ENCODE measurements at places on chromosomes 1 and 21. TPM values are rescaled to one million over a fixed set of nuclear protein-coding genes. Genes with fewer than 3 reads are reported as not detected.

GBP4 gene
- 27.4 TPM for total RNA-seq

S100A16 gene
- 45.0 TPM for total RNA-seq

- H3K27ac ChIP-seq: peak overlapping the region; percentile 96
- H3K36me3 ChIP-seq: peaks cover 16% of the 10 kb centered on the region
- peaks cover 48% of the 10 kb centered on the region for H3K4me1 ChIP-seq
- DNase-seq: no peak
- no peak overlapping the region for H3K4me3 ChIP-seq
- H3K27me3 ChIP-seq: no peaks in the 10 kb centered on the region
Measured at GRCh38 chr1:150972417-150972940, 2.2 kb downstream of the CERS2 start.

DNA sequence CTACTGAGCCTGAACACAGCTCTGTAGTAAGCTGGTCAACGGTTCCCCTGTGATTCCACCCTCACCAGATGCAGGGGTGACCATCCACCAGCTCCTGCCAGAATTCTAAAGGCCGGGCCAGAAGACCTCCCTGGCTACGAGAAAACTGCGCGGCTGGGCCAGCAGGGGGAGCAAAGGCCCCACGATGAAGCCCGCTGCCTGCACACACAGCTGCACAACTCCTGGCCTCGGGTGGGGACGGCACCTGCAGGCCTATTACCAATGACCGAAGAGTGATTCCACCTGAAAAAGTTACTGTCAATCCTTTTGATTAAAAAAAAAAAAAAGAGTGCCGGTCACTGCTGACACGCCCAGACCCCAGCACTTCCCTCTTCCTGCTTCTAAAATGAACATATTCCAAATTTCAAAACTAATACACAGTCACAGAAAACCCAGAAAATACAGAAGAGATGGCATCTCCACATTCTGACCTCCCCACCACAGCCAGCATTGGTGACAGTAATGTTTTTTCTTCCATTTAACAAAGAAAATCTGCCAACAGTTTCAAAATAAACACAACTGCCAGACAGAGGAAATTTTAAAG is 49.8 kb upstream of the RIPK4 start:
- H3K4me1 ChIP-seq: no peaks in the 10 kb centered on the region
- H3K27ac ChIP-seq: no peak overlapping the region
- no peaks in the 10 kb centered on the region for H3K27me3 ChIP-seq

LRRC38 gene
- total RNA-seq: not detected

DNA sequence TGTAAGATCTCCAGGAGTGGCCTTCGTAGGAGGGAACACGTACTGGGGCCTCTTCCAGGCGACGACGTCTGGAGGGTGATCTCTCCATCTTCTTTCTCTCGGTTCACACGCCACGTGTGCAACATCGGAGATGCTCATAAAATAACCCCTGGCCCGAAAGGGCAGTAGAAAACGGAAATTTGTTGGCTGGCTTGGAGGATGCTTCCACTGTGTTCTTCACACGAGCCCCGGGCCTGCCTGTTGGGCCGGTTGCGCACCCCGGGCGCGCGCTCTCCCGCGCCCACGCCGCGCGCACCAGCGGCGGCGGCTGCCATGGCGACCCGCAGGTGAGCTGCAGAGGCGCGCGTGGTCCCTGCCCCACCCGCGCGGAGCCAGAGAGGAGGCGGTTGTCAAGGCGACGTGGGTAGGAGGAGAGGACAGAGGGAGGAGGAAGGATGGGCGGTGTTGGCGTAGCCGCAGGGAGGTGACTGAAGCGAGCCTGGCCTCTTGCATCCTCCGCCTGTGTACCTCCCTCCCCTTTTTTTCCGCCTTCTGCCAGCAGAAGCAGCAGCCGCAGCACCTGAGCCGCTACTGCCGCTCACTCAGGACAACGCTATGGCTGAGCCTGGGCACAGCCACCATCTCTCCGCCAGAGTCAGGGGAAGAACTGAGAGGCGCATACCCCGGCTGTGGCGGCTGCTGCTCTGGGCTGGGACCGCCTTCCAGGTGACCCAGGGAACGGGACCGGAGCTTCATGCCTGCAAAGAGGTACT is at the start of gene ELAPOR1:
TSS of gene ELAPOR1 (plus strand) at position 526 of the 752 bp plus-strand sequence. CDS start at position 595, 69 bp downstream.
- H3K27me3 ChIP-seq: no peaks in the 10 kb centered on the region
- no peaks in the 10 kb centered on the region for H3K36me3 ChIP-seq
- H3K27ac ChIP-seq: no peak within 1 kb of the TSS

DNA sequence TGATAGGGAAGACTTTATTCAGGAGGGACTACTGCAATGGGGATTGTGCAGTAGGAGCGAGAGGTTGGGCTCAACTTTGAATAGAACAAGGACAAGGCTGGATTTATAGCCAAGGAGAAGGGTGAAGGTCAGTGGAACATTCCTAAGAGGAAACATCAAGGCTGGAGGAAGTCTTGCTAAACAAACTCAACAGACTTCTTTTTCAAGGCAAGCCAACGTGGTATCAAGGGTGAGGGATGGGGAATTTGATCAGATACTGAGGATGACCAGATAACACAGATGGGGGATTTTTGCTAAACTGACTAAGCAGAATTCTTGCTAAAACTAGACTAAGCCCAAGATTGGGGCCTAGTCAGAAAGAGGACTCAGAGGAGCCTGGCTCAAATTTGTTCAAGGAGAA is 107.3 kb downstream of the DUSP10 start:
- DNase-seq: no peak
- no peak overlapping the region for H3K27ac ChIP-seq

KCNE2 gene
- not detected for total RNA-seq

DNA sequence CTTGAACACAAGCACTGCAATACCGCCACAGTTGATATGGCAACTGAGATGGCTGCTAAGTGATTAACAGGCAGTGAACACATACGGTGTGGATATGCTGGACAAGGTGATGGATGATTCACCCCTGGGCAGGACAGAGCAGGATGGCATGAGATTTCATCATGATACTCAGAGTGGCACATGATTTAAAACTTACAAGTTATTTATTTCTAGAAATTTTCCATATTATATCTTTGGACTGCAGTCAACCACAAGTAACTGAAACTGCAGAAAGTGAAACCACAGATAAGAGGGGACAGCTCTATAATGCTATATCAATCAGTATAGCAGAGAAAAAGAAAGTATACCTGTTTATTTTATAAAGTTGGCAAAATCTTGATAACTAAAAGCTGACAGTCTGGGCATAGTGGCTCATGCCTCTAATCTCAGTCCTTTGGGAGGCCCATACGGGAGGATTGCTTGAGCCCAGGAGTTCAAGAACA is 47.9 kb downstream of the PHACTR4 start:
- peak overlapping the region; percentile 17 for H3K27ac ChIP-seq
- peak overlapping the region; percentile 18 for H3K4me3 ChIP-seq
- no peaks in the 10 kb centered on the region for H3K27me3 ChIP-seq
- peaks cover 10% of the 10 kb centered on the region for H3K4me1 ChIP-seq
- H3K36me3 ChIP-seq: no peaks in the 10 kb centered on the region
- DNase-seq: no peak

- H3K36me3 ChIP-seq: no peaks in the 10 kb centered on the region
Measured at GRCh38 chr1:59006932-59007331, 223.1 kb upstream of the JUN start.

CCDC27 gene
- not detected for total RNA-seq

GRCh38 chr1:27136236-27136551 is 18.7 kb downstream of the SLC9A1 start:
- peak; percentile 56 for DNase-seq
- H3K36me3 ChIP-seq: no peaks in the 10 kb centered on the region
- H3K27ac ChIP-seq: peak overlapping the region; percentile 86
- no peak overlapping the region for H3K4me3 ChIP-seq
- no peaks in the 10 kb centered on the region for H3K27me3 ChIP-seq

DNA sequence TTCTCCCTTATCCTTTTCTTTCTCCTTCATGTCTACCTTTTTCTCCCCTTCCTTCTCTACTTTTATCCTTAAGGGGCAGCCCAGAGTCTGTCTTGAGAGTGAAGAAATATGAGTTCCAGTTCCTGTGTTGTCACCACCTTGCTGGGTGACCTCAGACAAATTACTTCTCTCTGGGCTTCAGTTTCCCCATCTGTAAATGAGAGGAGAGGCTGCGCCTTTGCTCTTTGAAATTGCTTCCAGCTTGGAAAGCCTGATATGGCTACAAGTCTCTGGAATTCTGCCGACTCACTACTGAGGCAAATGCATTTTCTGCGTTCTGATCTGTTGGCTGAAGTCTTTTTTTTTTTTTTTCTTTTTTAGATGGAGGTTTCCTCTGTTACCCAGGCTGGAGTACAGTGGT is 119.2 kb downstream of the SYF2 start:
- no peak overlapping the region for H3K4me3 ChIP-seq
- H3K27ac ChIP-seq: no peak overlapping the region
- no peak for DNase-seq
- H3K36me3 ChIP-seq: no peaks in the 10 kb centered on the region
- H3K27me3 ChIP-seq: no peaks in the 10 kb centered on the region
- no peaks in the 10 kb centered on the region for H3K4me1 ChIP-seq

- H3K4me1 ChIP-seq: peaks cover 25% of the 10 kb centered on the region
- no peaks in the 10 kb centered on the region for H3K27me3 ChIP-seq
- no peaks in the 10 kb centered on the region for H3K36me3 ChIP-seq
- no peak overlapping the region for H3K27ac ChIP-seq
Measured at GRCh38 chr1:162222014-162222413, 152.5 kb downstream of the NOS1AP start.

DNA sequence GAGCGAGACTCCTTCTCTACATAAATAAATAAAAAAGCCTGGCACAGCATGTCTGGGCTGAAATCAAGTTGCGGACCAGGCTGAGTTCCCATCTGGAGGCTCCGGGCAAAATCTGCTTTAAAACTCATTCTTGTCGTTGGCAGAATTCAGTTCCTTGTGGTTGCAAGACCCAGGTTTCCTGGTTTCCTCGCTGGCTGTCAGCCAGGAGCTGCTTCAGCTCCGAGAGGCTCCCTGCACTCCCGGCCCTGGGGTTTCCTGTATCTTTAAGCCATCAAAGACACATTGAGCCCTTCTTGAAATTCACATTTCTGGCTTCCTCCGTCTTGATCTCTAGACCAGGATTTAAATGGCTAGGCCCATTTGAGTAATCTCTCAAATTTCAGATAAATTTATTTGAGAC is 20.6 kb upstream of the SCCPDH start:
- H3K36me3 ChIP-seq: no peaks in the 10 kb centered on the region
- no peaks in the 10 kb centered on the region for H3K27me3 ChIP-seq
- peak; percentile 61 for DNase-seq
- no peak overlapping the region for H3K27ac ChIP-seq

DNA sequence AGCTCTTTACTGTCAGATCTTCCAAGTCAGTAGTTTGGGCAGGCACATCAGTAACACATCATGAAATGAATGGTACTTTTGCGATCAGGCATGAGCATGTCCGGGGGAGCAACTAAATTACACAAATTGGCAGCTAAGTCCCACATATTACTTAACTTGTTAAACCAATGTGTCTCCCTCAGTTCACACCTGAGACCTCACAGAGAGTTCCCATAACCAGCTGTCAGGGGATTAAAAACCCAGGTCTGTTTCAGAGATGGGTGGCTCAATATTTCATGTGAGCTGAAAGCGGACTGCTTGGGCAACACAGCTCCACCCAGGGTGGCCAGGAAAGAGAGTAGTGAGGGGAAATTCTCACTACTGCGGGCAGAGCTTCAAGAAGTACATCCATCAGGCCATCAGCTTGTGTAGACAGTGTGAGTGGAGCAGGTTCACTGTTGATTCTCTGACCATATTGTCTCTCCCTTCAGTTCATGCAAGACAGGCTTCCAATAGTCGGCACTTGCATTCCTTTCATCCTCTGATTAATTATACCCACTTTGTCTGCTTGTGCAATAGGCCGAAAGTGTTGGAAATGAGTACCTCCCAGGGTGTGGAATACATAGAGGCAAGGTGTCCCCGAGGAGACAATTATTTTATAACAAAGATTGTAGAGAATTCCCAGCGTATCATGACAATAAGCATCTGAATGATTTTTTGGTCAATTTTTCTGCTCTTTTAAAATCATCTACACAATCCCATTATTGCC is 139.9 kb downstream of the PTGER3 start:
- H3K4me3 ChIP-seq: no peak overlapping the region
- no peaks in the 10 kb centered on the region for H3K4me1 ChIP-seq
- no peak overlapping the region for H3K27ac ChIP-seq
- no peaks in the 10 kb centered on the region for H3K36me3 ChIP-seq
- DNase-seq: no peak
- H3K27me3 ChIP-seq: no peaks in the 10 kb centered on the region

ENAH gene
- 53.0 TPM for total RNA-seq

FMN2 gene
- total RNA-seq: 0.76 TPM

- no peak overlapping the region for H3K27ac ChIP-seq
- H3K36me3 ChIP-seq: no peaks in the 10 kb centered on the region
- H3K4me1 ChIP-seq: no peaks in the 10 kb centered on the region
- no peak overlapping the region for H3K4me3 ChIP-seq
- DNase-seq: no peak
- no peaks in the 10 kb centered on the region for H3K27me3 ChIP-seq
Measured at GRCh38 chr1:79929356-79929755, 922.8 kb upstream of the ADGRL4 start.

DNA sequence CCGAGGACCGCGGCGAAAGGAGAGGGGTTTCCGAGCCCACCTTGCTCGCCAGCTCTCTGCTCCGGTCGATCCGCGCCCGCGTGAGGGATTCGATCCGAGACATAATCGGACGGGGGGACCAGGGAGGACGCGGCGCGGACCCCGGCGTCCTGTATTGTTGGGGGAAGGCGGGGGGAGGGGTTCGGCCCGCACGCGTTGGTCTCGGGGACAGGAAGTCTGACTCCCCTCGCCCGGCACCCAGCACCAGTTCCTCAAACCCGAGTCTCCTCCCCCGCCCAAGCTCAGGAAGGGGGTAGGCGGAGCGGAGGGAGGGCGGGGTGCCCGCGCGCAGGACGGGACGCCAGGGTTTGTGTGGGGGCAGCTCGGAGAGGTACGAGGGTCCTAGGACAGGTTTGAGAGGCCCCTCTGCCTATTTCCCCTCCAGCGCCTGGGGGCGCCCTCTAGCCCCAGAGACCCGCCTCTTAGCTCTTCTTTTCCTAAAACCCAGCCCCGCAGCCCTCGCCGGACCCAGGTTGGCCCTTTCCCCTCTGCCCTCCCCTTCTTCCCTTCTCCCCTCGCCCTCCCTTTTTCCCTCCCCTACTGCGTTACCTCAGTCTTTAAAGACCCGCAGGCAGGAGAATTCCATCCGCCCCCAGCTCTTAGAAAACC is at the start of gene ARHGEF2:
TSS of gene ARHGEF2 (minus strand) at position 223 of the 648 bp plus-strand sequence. CDS start at position 103, 120 bp downstream.
- peak; percentile 93 for DNase-seq
- H3K27ac ChIP-seq: peak within 1 kb of the TSS; percentile 100
- peaks cover 68% of the 10 kb centered on the region for H3K4me1 ChIP-seq
- H3K36me3 ChIP-seq: no peaks in the 10 kb centered on the region

NCAM2 gene
- 2.1 TPM for total RNA-seq

DNA sequence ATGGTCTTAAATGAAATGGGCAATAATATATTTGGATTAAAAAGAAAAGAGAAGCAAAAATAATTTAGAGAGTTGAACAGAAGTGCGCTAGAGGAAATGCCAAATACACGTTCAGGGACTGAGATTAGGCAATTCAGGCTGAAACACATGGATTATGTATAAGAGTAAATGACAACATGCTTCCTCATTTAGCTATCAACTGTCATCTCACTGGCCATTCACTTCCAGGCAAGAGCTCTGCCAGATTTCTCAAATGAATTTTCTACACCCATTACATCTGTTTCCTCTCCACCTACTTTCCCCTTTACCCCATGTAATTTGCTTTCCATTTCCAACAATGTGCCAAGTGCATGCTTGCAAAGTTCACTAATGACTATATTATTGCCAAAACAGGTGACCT is 582.4 kb downstream of the LTN1 start:
- no peak for DNase-seq
- no peak overlapping the region for H3K4me3 ChIP-seq
- no peaks in the 10 kb centered on the region for H3K4me1 ChIP-seq
- H3K36me3 ChIP-seq: no peaks in the 10 kb centered on the region
- no peaks in the 10 kb centered on the region for H3K27me3 ChIP-seq

Measured in upper lobe of left lung (tissue), 6 donors.